GOT3 (cell line): ENCODE measurements at places on chromosomes 4 and X.

DNA sequence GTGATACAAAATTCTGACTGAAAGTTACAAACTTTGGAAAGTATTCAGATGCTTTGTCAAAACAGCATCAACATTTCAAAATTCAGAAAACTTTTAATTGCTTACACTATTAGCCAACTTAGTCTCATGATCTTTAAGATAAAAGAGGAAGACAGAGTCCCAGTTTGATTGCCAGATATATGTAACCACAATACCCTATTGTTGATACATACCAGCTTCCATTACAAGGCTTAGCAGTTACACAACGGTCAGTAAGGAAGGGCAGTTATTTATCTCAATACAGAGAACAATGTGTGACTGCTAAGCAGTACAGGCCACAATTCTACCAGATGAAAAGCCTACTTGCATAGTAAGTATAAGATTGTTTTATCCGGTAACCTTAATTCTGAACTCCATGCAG is 138.4 kb downstream of the SPANXN3 start:
- DNase-seq = no peak

GRCh38 chr4:166991006-166991561 is 243.2 kb downstream of the SPOCK3 start:
- DNase-seq = no peak

DNA sequence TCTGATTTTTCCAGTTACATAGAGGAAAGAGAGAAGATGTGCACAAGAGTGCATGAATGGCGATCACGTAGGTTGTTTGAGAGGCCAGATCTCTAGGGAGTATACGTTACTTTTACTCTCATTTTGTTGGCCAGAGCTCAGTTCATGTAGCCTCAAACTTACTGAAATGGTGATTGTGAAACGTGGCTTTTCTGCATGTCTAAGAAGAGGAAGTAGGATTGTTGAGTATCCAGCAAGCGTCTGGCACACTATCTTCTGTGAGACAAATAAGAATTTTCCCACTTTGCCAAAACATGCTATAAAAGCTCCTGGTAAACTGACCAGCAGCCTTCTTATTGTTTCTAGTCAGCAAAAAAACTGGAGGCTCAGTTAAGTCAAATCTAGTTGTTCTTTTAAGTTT is 264.5 kb upstream of the EMCN start:
- DNase-seq = no peak

- DNase-seq = no peak
These were observed 25.7 kb downstream of the RAB33A start for GRCh38 chrX:130197464-130197863.

- DNase-seq = no peak
These were observed 99.8 kb downstream of the ARSF start for GRCh38 chrX:3141031-3141430.

- DNase-seq = no peak
These were observed 124.2 kb downstream of the CAMK2D start for GRCh38 chr4:113637363-113637762.

- no peak for DNase-seq
These were observed 97.5 kb downstream of the ANK2 start for GRCh38 chr4:113146876-113147358.

DNA sequence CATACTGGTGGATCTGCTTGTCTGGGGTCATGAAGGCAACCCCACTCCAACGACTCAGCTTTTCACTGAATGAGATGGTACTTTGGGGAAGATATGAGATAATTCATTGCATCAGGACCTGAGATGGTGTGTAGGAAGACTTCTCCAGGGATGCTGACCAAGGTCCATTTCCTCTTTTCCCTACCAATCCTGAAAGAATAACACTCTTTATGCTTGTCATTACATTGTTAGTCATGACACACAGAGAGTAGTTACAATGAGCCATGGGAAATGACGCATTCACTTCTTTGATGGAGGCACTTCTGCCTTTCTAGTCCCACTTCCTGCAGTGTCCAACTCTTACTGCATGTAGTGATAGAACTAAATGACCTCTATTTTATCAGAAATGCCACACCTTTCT is 58.6 kb downstream of the AREG start:
- DNase-seq = no peak

DNA sequence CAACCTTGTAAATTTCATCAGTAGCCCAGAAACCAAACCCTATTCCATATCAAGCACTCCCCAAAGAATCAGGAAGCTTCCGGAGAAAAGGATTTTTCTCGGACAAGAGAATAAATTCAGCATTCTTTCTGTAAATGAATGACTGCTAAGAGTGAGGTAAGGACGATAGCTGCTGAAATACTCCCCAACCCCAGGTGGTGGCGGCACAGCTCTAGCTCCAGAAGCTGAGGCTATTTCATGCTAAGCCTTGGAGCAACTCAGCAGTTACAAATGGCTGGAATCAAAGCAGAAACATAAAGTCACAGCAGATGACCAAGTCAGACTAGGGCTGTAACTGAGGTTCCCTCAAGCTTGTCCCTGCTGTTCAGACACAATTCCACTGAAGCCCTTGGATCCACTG is 13.9 kb upstream of the PCDH19 start:
- no peak for DNase-seq

GRCh38 chrX:153662266-153662665 is 11.3 kb downstream of the PNCK start:
- DNase-seq = no peak

DNA sequence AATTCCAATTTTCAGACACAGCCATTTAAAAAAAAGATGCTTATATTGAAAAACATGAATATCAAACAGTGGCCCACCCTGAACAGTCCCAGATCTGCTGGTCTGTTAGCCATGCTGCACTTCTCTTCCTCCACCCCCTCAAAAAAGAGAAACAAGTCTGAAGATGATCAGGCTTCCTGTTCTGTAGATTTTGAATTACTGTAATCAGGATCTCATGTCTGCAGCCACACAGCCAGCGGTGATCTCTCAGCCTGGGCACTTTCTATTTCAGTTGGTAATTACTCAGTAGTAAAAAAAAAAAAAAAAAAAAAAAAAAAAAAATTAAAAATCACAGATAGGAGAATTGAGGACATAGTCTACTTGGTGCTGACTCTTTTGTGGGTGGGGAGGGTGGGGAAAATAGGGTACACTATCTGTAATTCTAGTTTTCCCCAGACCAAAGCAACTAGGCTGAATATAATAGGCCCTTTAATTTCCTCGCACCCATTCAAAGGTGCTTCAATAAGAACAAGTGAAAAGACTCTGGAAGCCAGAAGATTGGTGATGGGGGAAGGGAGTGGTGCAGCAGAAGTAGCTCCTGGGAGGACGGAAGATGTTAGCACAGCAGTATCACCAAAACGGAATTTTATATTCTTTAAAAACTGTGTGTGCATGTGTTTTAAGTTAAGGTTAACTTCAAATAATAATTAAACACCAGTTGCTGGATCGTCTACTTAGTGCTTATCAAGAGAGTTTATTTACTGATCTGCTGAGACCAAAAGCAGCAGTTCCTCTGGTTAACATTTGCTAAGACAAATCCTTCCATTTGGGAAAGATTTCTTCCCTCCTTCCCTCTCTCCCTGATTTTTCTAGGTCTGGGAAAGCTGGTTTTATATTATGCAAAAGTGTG is 47.0 kb downstream of the SPRY1 start:
- no peak for DNase-seq

GRCh38 chr4:25160714-25161592 is 704 bp upstream of the SEPSECS start:
- DNase-seq = no peak

DNA sequence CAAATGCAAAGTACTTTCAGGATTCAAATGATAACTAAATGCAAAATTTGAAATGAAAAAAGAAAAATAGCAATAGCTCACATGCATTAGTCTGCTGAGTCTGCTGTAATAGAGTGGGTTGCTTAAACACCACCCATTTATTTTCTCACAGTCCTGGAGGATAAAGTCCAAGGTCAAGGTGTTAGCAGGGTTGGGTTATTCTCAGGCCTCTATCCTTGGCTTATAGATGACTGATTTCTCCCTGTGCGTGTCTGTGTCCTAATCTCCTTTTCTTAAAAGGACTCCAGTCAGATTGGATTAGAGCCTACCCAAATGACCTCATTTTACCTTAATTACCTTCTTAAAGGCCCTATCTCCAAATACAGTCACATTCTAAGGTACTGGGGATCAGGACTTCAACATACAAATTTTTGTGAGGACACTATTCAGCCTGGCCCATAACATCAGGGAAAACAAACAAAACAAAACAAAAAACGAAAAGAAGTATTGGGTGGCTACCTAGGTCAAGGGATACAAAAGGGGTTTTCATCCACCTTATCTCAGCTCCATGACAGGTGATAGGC is 6.3 kb upstream of the TBL1X start:
- no peak for DNase-seq

GRCh38 chrX:148517176-148517575 is 16.8 kb downstream of the AFF2 start:
- no peak for DNase-seq

DNA sequence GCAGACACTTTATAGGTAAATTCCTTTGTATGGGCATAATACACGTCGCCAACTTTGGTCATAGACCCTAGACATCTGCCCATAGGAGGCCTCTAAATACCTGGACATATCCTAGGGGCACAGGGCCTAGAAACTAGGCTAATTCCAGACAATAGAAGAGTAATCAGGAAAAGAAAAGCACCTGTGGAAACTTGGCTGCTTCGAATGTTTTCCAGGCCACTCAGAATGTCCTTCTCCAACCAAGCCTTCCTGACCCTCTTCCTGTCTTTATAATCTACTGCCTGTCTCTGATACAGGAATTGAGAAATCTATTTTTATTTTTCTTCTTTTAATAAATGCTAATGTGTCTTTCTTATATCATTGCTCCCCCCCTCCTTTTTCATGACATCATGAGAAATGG is 493.1 kb downstream of the IL15 start:
- no peak for DNase-seq

- no peak for DNase-seq
These were observed 4.6 kb downstream of the TXK start for GRCh38 chr4:48129307-48130014.

GRCh38 chr4:21792736-21793135 is 155.8 kb downstream of the KCNIP4 start:
- no peak for DNase-seq

DNA sequence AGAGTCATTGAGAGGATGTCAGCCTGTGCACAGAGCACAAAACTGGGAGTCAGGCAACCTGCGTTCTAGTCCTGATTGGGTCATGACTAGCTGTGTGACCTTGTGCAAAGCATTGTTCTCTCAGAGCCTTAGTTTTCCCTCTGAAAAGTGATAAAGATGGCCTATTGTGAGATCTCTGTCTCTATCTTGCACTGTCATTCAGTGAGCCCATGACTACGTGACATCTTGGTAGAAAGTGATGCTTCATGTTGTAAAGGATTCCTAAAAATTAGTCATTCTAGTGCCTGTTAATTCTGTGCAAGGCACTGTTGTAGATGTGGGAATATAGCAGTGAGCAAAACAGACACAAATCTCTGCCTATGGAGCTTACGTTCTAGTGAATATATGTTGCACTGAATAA is 2.5 kb downstream of the PGRMC1 start:
- DNase-seq = no peak

DNA sequence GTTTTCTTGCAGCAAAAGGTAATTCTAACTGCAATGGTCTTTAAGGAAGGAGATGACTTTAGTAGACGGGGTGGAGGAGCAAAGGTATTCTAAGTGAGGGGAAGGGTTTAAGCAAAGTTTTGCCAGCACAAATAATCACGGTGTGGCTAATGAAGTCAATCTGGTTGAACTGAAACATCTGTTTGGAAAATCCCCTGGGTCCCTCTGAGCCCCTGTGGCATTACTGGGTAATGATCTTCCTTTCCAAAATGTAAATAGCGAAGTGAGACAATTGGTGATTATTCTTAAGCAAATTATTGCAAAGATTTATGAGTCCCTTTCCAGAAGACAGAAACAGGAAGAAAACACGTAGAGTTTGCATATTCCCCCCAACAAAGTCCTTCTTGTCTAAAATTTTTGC is 47.2 kb downstream of the FGFBP1 start:
- no peak for DNase-seq

- no peak for DNase-seq
These were observed 1.2 kb upstream of the SOWAHB start for GRCh38 chr4:76898949-76899645.

DNA sequence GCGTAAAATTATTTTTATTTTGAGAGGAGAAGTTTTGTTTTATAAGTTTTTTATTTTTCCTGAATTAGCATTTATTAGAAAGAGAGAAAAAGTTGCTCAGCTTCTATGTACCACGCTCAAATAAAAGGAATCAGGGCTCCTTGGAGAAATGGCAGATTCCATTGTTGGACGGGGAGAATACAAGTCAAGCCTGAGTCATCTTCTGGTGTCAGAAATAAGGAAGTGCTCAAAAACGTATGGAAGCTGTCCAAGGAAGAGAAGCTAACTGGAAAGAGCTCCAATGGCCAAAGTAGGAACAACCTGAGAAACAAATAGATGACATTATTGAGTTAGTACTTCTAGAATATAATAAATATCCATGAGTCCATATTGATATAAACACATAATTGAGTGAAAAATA is 89.3 kb upstream of the NEIL3 start:
- DNase-seq = no peak

DNA sequence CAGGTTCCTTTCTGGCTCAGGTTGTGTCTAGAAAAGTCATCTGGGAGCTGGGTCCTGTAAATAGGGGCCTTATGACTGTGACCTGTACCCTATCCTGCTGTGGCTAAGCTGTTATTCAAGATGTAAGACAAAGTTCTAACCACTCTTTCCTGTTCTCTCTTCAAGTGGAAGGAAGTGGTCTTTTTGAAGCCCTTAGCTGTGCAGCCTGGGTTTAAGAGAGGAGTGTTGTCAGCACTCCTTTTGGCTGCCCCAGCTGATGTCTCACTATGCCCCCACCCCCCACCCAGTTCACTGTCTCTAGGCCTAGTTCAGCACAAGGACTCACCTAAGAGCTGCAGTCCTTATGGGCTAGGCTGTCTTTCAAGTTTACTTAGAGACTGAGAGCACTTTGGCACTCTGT is 1069.5 kb downstream of the FAM133A start:
- no peak for DNase-seq

GRCh38 chrX:136856050-136856449 is 24.5 kb downstream of the RBMX start:
- DNase-seq = no peak

GRCh38 chrX:110175146-110175545 is 142.7 kb downstream of the AMMECR1 start:
- DNase-seq = no peak

- no peak for DNase-seq
These were observed 173.4 kb upstream of the KIT start for GRCh38 chr4:54484383-54484782.
